ENCODE measurements at places on chromosomes 2 and 18.

DNA sequence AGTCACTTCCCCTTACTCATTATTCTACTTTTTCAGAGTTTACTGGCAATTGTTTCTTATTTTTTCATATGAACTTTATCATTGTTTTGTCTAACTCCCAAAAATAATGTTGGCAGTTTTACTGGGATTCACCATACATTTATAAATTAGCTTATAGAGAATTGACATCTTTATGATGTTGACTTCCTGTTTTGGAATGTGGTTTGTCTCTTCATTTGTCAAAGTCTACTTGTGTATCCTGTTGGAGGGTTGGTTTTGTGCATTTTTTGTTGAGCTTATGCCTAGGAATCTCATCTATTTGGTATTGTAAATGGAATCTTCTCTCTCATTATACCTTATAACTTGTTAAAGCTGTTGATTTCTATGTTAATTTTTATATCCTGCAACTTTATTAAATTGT, 16.4 kb downstream of the EPC2 start:
- DNase-seq = no peak

- no peak for DNase-seq
Observed at GRCh38 chr2:225052703-225053102, 10.4 kb upstream of the DOCK10 start.

DNA sequence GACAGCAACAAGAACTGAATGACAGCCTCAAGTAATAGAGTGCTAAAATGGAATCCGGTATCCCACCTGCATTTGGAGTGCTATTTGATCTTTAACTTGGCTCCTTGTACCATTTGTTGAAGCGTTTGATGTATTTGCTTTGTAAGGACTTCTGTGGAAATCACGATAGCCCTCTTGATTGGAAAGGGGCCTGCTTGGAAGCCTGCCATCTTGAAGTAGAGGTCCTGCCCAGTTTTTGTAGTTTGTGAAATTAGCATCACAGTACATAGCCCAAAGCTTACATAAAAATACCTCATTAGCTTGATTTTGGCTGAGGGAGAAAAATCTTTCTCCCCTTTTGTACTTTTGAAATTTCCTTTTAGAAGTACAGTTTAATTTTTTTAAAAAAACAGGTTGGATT, 2.7 kb downstream of the CDCA7 start:
- DNase-seq = no peak

DNA sequence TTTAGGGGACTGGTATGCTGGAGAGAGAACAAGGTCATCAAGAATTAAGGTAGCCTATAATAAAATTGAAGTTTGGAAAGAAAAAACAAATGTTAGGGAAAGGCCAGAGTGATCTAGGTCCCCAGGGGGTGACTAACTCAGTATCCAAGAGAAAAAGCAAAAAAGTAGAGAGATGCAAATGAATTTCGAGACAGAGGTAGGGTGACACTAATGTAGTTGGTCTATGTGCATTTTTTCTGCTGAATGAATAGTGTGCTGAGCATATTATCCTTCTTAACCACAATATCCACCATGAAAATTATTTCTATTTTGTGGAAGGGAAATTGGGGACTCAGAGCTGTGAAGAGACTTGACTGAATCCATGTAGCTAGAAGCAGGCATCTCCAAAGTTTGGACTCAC, 9.8 kb downstream of the IL36A start:
- DNase-seq = no peak

DNA sequence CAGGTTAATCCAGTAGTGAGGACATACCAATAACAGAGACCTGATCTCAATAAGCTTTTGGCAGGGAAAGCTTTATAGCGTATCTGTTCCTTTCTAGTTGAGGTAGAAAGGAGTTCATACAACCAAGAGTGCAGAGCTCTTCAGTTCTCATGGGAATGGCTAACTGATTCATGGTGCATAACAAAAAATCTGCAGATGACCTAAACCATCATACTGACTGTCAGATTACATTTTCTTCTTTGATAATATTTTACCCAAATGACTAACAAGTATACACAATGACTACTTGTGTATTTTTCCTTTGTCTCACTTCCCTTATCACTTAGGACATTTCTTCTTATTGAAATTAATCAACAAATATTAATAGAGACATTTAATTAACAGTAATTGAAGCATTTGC, 140.0 kb upstream of the SERTAD2 start:
- no peak for DNase-seq

DNA sequence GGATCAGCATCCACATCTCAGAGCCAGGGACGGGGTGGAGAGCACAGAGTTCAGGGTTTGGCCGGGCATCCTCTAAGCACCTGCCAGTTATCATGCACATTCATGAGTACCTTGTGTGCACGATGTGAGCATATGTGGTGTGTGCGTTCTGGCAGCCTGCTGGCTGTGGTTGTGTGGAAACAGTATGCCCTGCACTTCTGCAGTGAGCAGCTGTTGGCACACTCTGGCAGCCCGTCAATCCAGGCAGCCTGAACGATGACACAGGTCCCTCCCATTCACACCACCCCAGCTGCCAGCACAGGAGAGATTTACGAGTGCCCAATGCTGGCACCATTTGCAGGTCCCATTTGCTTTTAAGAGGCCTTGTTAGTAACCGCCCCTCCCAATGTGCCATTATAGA, 74.2 kb downstream of the CD8B2 start:
- no peak for DNase-seq

DNA sequence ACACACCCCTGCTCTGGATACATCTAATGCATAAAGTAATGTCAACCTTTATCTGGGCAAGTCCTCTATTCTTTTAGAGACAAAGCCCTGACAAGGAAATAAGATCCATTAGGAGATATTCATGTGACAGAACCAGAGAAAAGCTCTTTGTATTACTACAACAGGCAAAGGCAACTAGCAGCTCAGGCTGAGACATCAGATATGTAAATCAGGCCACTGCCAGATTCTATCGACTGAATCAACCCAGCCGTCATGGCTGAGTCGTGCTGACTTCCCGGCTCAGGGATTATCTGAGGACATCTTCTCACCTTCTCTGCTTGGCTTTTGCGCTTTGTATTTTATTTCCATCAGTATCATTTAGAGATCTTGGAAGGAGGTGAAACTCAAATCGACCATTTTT, 294.5 kb downstream of the PLCL1 start:
- DNase-seq = no peak

DNA sequence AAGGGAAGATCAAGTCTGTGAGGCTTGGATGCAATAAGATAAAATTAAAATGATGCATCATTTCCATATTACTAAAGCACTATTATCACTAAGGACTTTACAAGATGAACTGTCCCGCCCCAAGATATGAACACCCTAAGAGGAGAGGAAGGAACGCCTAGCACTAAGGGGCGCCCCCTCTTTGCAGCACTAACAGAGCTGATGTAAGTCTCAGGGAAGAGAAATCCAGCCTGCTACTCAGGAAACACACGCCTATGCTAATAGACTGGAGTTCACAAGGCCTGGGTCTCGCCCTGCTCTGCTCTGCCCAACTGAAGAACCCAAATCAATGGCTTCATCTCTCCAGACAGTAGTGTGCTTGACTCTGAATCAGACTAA, 6.1 kb downstream of the INO80C start:
- no peak for DNase-seq

DNA sequence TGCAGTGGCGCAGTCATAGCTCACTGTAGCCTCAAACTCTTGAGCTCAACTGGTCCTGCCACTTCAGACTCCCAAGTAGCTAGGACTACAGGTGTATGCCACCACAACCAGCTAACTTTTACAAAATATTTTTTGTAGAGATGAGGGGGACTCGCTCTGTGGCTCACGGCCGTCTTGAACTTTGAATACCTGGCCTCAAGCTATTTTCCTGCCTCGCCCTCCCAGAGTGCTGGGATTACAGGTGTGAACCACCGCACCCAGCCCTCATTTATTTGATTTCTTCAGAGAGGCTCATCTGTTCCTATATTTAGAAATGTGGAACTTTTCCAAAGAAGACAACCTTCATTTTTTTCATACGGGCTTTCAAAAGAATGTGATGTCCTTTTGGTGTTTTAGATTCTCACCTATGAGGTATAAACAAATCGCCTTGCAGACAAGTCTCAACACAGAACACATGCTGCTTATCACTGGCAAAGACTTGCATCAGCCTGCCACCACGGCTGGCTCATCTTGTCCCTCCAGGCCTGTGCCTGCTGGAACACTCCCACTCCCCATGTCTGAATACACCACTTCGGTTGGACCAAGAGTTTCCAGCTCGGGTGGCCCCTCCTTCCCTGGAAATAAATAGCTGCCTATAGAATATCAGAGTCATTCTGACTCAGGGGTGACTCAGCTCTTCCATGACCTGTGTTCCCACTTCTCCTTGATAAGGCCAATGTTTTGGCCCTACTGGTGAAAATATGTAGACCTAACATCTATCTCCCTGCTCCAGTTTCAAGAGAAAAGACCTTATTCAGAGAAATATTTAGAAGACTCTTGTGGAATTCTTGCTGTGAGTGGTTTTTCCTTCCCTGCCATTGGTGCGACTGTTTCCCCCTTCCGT, 202.6 kb downstream of the TGIF1 start:
- DNase-seq = no peak

DNA sequence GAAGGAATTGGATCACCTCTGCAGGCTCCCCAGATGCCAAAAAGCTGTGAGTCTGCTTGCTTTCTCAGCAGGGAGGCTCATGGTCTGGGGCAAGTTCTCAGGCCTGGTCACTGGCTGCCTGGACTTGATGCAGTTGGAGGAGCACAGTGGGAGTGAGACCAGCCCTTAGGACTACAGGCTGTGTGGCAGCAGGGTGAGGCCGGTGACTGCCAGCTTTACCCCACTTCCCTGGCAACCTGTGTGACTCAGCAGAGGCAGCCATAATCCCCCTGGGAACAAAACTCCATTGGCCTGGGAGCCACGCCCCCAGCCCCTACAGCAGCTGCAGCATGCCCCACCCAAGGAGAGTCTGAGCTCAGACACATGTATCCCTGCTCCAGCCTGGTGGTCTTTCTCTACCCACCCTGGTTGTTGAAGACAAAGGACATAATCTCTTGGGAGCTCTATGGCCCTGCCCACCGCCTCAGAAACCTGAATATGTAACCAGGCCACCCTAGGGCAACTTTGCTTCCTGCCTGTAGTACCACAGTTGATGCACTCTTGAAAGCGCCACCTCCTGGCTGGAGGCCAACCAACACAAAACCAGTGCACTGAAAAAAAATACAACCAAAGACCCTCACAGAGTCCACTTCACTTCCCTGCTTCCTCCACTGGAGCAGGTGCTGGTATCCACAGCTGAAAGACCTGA, 106.8 kb upstream of the SPATS2L start:
- no peak for DNase-seq

DNA sequence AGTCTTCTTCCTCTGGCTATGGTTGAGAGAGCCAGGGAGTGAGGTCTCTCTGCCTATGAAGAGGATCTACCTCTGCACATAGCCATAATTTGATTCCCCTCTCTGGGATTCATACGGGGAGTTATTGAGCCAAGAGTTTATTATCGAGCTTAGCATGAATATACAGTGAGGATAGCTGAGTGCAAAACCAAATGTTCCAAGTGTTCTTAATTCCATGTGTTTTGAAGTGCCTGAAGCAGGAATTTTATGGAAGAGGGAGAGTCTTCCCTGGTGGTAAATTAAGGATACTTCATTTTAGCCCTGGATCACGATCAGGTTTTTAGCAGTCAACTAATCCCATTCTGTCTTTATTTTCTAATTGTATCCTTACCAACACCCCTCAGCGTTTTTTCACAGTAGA, 270.6 kb downstream of the C1D start:
- DNase-seq = no peak

- DNase-seq = no peak
Observed at GRCh38 chr18:74644713-74645112, 47.0 kb downstream of the ZNF407 start.

DNA sequence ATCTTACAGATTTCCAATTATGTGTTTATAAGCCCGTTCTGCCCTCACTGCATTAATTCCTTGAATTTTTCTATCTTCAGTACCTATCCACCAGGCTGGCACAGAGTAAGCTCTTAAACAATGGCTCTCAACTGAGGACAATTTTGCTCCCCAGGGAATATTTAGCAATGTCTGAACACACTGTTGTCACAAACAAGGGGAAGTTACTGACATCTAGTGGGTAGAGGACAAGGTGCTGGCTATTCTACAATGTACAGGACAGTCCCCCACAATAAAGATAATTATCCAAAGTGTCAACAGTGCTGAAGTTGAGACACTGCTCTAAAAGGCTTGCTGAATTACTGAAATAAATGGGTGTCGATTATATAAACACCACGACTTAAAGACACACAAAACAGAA, 5.0 kb downstream of the NDUFS1 start:
- DNase-seq = no peak

GRCh38 chr2:42089340-42089925, 41.6 kb downstream of the PKDCC start:
- DNase-seq = no peak

- no peak for DNase-seq
Observed at GRCh38 chr2:221103930-221104329, 468.2 kb downstream of the EPHA4 start.

GRCh38 chr18:49856496-49856895, 43.2 kb upstream of the ACAA2 start:
- DNase-seq = no peak

GRCh38 chr2:113342650-113343049, 63.9 kb upstream of the PAX8 start:
- no peak for DNase-seq

- no peak for DNase-seq
Observed at GRCh38 chr2:72090781-72091482, 56.7 kb downstream of the CYP26B1 start.

DNA sequence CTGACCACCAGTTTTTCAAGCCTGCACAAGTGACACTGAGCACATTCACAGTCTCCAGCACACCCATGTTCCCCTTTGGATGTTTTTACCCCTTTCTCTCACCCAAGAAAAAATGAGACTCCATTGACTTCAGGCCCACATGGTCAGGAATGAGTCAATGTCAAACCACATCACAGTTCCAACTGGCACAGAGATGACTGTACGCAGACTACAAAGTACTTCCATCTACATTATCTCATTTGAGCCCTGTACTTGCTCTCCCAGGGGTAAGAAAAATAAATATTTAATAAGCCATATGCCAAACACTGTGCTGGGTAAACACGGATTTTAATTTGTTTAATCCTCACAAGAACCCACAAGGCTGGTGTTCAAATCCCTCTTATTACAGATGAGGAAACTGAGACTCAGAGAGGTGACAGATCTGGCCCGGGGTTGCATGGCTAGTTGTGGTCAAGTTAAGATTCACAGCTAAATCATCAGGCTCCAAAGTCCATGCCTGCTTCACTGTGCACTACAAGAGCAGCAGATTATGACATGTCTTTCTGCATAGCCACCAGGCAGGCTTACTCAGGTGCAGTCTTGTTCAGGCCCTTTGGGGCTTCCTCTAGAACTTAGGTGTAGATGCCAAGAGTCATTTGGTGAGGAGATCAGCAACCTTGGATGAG, 106.1 kb downstream of the TXNL1 start:
- no peak for DNase-seq

All from stimulated activated CD8-positive, alpha-beta memory T cell treated with anti-CD3 and anti-CD28 coated beads, Interleukin-4, amount 100 ng/mL, for 1 hour (primary cell).